CD4-positive, alpha-beta memory T cell (primary cell): ENCODE measurements at places on chromosomes 7 and 10. TPM values are rescaled to one million over a fixed set of nuclear protein-coding genes. Genes with fewer than 3 reads are reported as not detected.

NPC1L1 gene
- 0.23 TPM for total RNA-seq

UCMA gene
- not detected for total RNA-seq

GRCh38 chr10:1171586-1171985 is 115.4 kb downstream of the WDR37 start:
- no peak overlapping the region for H3K4me3 ChIP-seq
- H3K27me3 ChIP-seq = no peaks in the 10 kb centered on the region
- H3K36me3 ChIP-seq = no peaks in the 10 kb centered on the region
- H3K27ac ChIP-seq = no peak overlapping the region
- no peaks in the 10 kb centered on the region for H3K4me1 ChIP-seq

GDF2 gene
- total RNA-seq = not detected

HOXA1 gene
- total RNA-seq = 0.73 TPM

GRCh38 chr7:47574482-47575329 is 7.2 kb downstream of the TNS3 start:
- no peak overlapping the region for H3K4me3 ChIP-seq
- H3K36me3 ChIP-seq = no peaks in the 10 kb centered on the region
- no peaks in the 10 kb centered on the region for H3K27me3 ChIP-seq
- H3K4me1 ChIP-seq = no peaks in the 10 kb centered on the region
- DNase-seq = no peak

OR2A42 gene
- not detected for total RNA-seq

GRCh38 chr10:72353965-72354355 is 759 bp downstream of the DNAJB12 start:
- H3K27ac ChIP-seq = peak overlapping the region; percentile 80
- peak overlapping the region; percentile 99 for H3K4me3 ChIP-seq
- DNase-seq = no peak
- H3K27me3 ChIP-seq = no peaks in the 10 kb centered on the region
- peaks cover 9% of the 10 kb centered on the region for H3K36me3 ChIP-seq
- peaks cover 34% of the 10 kb centered on the region for H3K4me1 ChIP-seq

DNA sequence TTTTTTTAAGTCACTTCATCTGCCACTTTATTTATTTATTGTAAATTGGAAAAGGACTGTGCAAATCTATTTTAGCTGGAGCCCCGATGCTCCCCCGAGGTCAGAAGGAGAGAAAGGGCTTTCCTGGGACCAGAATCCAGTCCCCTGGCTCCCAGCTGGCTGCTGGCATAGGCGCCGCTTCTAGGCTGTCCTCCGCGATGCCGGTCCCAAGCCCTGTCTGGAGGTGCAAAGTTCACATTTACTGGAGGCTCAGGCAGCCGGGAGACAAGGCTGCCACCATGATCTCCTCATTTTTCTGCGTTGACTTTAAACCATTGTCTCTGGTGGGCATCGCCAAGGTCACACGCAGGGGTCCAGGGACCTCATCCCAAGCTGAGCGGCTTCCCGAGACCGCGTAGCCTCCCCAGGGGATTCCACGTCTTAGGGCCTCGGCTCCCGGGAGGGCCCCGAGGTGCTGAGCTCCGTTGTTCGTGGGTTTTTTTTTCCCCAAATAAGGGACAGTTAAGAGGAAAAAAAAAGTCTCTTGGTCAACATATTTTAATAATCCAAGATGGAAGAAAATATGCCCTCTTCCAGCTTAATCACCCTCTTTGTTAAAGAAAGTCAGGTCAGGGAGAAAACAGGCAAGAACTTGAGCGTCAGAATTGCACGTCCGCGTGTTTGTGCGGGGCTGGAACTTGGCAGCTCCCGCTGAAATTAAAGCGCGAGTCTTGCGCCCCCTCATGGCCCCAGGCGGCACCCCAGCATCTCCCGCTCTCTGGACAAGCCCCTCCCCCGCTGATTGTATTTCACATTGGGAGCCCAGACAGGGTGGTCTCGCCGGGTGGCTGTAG is 11.9 kb downstream of the RGR start:
- H3K27me3 ChIP-seq = no peaks in the 10 kb centered on the region
- DNase-seq = peak; percentile 16
- H3K4me3 ChIP-seq = no peak overlapping the region
- no peaks in the 10 kb centered on the region for H3K4me1 ChIP-seq
- H3K36me3 ChIP-seq = no peaks in the 10 kb centered on the region

LIPM gene
- total RNA-seq = not detected

DNA sequence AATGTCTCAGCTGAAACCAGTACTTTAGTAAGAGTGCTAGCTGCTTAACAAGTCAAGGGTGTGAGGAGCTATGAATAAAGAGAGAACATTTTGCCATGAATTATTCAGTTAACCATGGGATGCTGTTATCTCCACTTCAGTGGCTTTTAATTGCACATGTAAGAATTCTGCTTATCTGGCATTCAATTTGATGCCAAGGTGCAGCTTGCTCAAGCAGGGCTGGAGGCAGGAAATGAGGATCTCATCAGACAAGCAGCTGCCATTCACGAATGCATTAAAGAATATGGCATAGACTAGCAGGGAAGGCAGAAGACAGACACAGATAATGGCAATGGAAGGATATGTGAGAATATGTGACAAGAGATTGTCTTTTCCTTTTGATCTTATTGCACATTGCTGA is 697.8 kb downstream of the NRG3 start:
- no peaks in the 10 kb centered on the region for H3K27me3 ChIP-seq
- no peaks in the 10 kb centered on the region for H3K36me3 ChIP-seq

GRCh38 chr7:88357781-88358525 is 51.3 kb upstream of the STEAP4 start:
- no peaks in the 10 kb centered on the region for H3K4me1 ChIP-seq
- H3K36me3 ChIP-seq = no peaks in the 10 kb centered on the region
- H3K27me3 ChIP-seq = no peaks in the 10 kb centered on the region
- no peak overlapping the region for H3K4me3 ChIP-seq

VIM gene
- 677 TPM for total RNA-seq

GRCh38 chr7:133556048-133556447 is 303.2 kb downstream of the EXOC4 start:
- H3K27me3 ChIP-seq = no peaks in the 10 kb centered on the region
- H3K4me3 ChIP-seq = no peak overlapping the region
- no peak overlapping the region for H3K27ac ChIP-seq
- H3K4me1 ChIP-seq = no peaks in the 10 kb centered on the region
- H3K36me3 ChIP-seq = no peaks in the 10 kb centered on the region
- no peak for DNase-seq

GRCh38 chr10:114623661-114624294 is 34.3 kb downstream of the ABLIM1 start:
- H3K27me3 ChIP-seq = no peaks in the 10 kb centered on the region
- H3K4me3 ChIP-seq = no peak overlapping the region
- no peak for DNase-seq
- no peak overlapping the region for H3K27ac ChIP-seq
- no peaks in the 10 kb centered on the region for H3K4me1 ChIP-seq

MINDY4 gene
- 1.2 TPM for total RNA-seq

ACSM6 gene
- not detected for total RNA-seq

GRCh38 chr10:43595739-43596298 is 10.4 kb upstream of the ZNF485 start:
- no peaks in the 10 kb centered on the region for H3K27me3 ChIP-seq
- H3K4me3 ChIP-seq = peak overlapping the region; percentile 41
- no peaks in the 10 kb centered on the region for H3K36me3 ChIP-seq
- H3K27ac ChIP-seq = peak overlapping the region; percentile 11

GIMAP7 gene
- total RNA-seq = 476 TPM

SAMD9L gene
- 36.9 TPM for total RNA-seq

DNA sequence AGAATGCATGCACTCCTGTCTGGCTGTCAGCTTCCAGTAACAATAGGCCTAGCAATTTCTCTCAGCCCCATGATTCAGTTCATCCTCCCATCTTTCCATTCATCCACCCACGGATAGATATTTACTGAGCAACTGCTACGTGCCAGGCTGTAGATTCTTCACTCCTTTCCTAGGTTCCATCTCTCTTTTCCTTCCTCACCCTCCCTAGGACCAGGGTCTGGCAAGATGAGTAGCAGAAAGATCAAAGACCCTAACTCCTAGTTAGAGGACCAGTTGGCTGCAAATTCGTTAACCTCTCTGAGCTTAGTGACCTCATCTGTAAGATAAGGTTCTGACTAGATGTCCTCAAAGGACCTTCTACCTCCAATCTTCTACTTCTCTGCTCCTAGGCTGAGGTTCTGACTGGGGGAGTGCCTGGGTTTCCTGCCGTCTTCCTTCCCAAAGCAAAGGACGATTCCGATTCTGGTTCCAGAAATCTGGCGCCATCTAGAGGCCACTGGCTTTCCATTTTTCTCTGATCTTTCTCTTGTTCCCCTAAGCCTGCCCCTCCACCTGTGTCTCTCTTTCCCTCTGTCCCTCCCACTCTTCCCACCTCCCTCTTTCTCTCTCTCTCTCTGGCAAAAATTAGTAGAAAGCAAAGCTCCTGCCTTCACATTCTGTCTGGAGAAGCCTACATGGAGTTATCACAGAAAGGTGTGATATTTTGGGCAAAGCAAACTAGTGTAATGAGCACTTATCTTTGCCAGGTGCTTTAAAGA is 26.2 kb downstream of the TBATA start:
- no peaks in the 10 kb centered on the region for H3K4me1 ChIP-seq
- no peaks in the 10 kb centered on the region for H3K27me3 ChIP-seq
- H3K4me3 ChIP-seq = no peak overlapping the region

ASNS gene
- total RNA-seq = 37.9 TPM

- no peaks in the 10 kb centered on the region for H3K27me3 ChIP-seq
- H3K4me3 ChIP-seq = no peak overlapping the region
- no peaks in the 10 kb centered on the region for H3K36me3 ChIP-seq
- H3K27ac ChIP-seq = no peak overlapping the region
- H3K4me1 ChIP-seq = no peaks in the 10 kb centered on the region
- no peak for DNase-seq
Measured at GRCh38 chr7:90618876-90619275, 22.8 kb downstream of the CDK14 start.

DNA sequence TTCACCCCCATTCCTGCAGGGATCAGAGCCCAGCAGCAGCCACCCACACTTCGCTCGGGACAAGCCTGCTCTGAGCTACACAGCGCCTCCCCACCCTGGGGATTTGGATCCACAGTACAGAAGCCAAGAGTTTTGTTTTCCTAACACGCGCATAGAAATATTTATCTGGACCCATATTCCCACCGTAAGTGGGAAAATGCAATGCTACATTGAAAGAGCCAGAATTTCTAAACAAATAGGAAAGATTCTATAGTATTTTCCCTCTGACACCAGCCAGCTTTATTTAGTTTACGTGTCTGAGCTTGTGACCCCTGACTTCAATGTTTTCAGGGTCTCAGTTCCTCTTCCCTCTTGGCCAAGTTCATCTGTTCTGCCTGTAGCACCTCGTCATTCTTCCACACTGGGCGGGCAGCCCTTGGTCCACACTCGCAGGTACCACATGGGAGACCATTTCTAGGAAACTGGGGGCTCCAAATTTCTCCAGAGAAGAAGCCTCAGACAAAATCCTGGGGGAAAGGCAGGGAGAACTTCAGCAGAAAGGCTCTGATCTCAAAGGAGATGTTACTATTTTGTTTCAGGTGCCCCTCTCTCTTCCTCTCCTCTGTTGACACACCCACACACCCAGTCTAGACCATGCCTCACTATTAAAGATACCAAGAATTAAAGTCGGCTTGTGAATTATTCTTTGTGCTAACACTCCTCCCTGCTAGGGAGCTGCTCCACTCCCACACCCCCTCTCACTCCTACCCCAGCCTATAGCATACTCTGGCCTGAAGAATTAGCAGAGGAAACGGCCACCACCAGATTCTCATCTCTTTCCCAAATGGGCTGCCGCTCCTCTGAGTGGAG is 116.0 kb upstream of the PCGF5 start:
- H3K27ac ChIP-seq = no peak overlapping the region
- no peaks in the 10 kb centered on the region for H3K4me1 ChIP-seq
- H3K4me3 ChIP-seq = no peak overlapping the region

CLDN12 gene
- 5.7 TPM for total RNA-seq

GRCh38 chr7:1569016-1569415 is 816 bp downstream of the PSMG3 start:
- peak overlapping the region; percentile 77 for H3K27ac ChIP-seq
- peaks cover 11% of the 10 kb centered on the region for H3K36me3 ChIP-seq
- H3K4me3 ChIP-seq = no peak overlapping the region
- H3K27me3 ChIP-seq = no peaks in the 10 kb centered on the region
- DNase-seq = peak; percentile 55

DNA sequence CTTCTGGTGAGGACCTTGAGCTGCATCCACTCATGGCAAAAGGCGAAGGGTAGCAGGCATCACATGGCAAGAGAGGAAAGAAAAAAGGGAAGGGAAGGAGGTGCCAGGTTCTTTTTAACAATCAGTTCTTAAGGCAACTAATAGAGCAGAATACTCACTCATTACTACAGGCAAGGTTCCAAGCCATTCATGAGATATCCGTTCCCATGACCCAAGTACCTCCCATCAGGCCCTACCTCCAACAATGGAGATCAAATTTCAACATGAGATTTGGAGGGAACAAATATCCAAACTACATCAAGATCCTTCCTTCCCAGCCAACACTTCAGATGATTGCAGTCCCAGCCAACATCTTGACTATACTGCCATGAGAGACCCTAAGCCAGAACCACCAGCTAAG is 38.9 kb upstream of the YAE1 start:
- H3K27ac ChIP-seq = no peak overlapping the region
- H3K4me1 ChIP-seq = no peaks in the 10 kb centered on the region
- H3K36me3 ChIP-seq = no peaks in the 10 kb centered on the region
- no peaks in the 10 kb centered on the region for H3K27me3 ChIP-seq

ITIH5 gene
- not detected for total RNA-seq

DNA sequence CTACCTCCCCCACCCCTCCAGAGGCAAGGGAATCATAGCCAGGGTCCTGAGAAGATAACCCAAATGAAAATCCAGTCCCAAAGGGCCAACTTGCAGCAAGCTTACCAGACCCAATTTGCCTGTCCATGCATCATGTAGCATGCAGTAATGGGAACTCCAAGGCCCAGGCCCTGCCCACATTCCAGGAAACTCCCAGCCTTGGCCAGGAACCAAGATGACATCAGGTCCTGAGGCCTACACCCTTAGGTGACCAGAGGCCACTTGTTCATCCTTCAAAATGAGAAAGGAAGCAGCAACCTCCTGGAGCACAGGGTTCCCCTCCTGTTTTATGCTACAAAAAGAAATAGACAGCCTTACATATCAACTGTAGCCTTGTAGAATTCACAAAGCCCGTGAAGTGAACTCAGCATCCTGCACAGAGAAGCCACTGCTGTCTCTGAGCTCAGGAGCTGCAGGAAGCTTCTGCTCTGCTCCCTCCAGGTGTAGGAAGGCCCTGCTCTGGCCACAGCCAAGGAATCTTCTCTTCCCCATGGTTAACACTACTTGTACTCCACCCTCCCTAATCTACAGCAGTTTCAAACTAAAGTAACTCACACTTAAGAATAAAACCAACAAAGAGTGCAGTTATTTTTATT is 30.3 kb upstream of the GRB10 start:
- DNase-seq = no peak
- no peak overlapping the region for H3K4me3 ChIP-seq
- no peak overlapping the region for H3K27ac ChIP-seq

DNA sequence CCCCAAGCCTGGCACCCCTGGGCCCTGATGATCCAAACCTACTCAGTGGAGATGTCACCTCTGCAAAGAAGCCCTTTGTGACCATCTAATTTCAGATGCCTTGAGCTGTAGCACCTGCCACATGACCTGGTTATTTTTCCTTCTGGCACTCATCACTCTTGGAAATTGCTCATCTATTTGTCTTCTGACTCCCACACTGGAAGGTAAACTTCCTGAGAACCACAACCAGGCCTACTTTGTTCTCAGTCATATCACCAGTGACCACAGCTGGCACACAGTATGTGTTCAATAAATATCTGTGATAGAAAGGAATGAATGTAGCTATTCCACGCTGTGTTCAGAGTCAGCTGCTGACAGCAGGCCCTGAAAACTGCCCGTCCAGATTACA is 97.1 kb downstream of the SH3PXD2A start:
- no peaks in the 10 kb centered on the region for H3K27me3 ChIP-seq
- H3K4me3 ChIP-seq = peak overlapping the region; percentile 36
- DNase-seq = no peak
- H3K36me3 ChIP-seq = no peaks in the 10 kb centered on the region
